ENCODE measurements at places on chromosomes 6 and 20. TPM values are rescaled to one million over a fixed set of nuclear protein-coding genes. Genes with fewer than 3 reads are reported as not detected.

The COQ3 gene
- 10.9 TPM for total RNA-seq

The NKX2-2 gene
- not detected for total RNA-seq

The SLC17A9 gene
- total RNA-seq = 33.6 TPM

The CTAGE9 gene
- not detected for total RNA-seq

The KIF13A gene
- total RNA-seq = 13.5 TPM

The ESF1 gene
- 2.6 TPM for total RNA-seq

The GTPBP2 gene
- total RNA-seq = 52.5 TPM

The XKR7 gene
- total RNA-seq = not detected

The CDKAL1 gene
- 12.2 TPM for total RNA-seq

The HLA-DPB1 gene
- total RNA-seq = 41.1 TPM

The GINS1 gene
- 22.7 TPM for total RNA-seq

The GTSF1L gene
- total RNA-seq = not detected

The ATF6B gene
- total RNA-seq = 24.0 TPM

The GNRH2 gene
- not detected for total RNA-seq

The RPS6KA2 gene
- total RNA-seq = 57.4 TPM

The CALHM4 gene
- total RNA-seq = not detected

The FAM209B gene
- total RNA-seq = not detected

Data from mesangial cell (primary cell).